Smooth muscle cell of bladder (primary cell): ENCODE measurements at places on chromosomes 2 and 18. TPM values are rescaled to one million over a fixed set of nuclear protein-coding genes. Genes with fewer than 3 reads are reported as not detected.

TSPYL6 gene
- not detected in 2 replicates for total RNA-seq

PIAS2 gene
- 12.8 and 21.3 TPM in 2 replicates for total RNA-seq

CMPK2 gene
- 0.37 and 0.43 TPM in 2 replicates for total RNA-seq

ASPRV1 gene
- total RNA-seq: 0.14 and 0.28 TPM in 2 replicates

SNTG2 gene
- total RNA-seq: not detected in 2 replicates

CDH2 gene
- 33.7 and 72.4 TPM in 2 replicates for total RNA-seq

MARCHF4 gene
- 0.28 and 0.37 TPM in 2 replicates for total RNA-seq

GALNT5 gene
- 26.9 and 28.8 TPM in 2 replicates for total RNA-seq

EMILIN1 gene
- total RNA-seq: 203 and 242 TPM in 2 replicates

ATP6V1B1 gene
- total RNA-seq: 0.18 and 0.71 TPM in 2 replicates

ANKRD30BL gene
- total RNA-seq: not detected in 2 replicates

CCDC74A gene
- 5.5 and 11.5 TPM in 2 replicates for total RNA-seq

UGT1A8 gene
- total RNA-seq: 0.37 and 0.71 TPM in 2 replicates

REG1B gene
- not detected in 2 replicates for total RNA-seq

SP5 gene
- total RNA-seq: not detected in 2 replicates

TIGD1 gene
- total RNA-seq: 1.1 and 1.8 TPM in 2 replicates

BMP10 gene
- not detected in 2 replicates for total RNA-seq
